ENCODE measurements at places on chromosomes 6 and 20.
A peak's percentile ranks its signal among the peaks of the same experiment; 100 is the strongest.

GRCh38 chr6:40931931-40932330 lies 107.1 kb downstream of the UNC5CL start:
- DNase-seq = no peak

DNA sequence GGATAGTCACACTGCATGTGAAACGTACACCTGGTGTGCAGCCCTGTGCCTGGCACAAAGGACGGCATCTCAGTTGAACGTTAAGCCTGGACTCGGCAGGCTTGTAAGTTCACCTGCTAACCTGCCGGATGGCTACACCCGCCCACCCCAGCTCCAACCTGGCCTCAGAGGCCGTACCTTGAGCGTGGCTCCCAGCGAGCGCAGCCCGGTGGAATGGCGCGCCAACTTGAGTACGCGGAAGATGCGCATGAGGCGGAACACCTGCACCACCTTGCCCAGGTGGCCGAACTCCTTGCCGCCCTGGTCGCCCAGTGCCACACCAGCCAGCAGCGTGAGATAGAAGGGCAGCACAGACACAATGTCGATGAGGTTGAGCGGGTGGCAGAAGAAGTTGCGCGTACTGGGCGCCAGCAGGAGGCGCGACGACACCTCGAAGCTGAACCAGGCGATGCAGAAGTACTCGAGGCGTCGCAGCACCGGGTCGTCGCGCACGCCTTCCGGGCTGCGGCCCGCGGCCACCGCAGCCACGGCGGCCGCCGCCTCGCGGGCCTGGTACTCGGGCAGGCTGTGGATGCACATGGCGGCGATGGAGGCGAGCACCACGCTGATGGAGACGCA lies 3.3 kb downstream of the KCNS1 start:
- peak; percentile 48 for DNase-seq

- no peak for DNase-seq
Observed at GRCh38 chr20:7411075-7411474, 529.2 kb downstream of the HAO1 start.

GRCh38 chr6:41818271-41819054 lies 31.0 kb downstream of the TOMM6 start:
- no peak for DNase-seq

GRCh38 chr6:150331344-150331743 lies 37.5 kb upstream of the IYD start:
- no peak for DNase-seq

DNA sequence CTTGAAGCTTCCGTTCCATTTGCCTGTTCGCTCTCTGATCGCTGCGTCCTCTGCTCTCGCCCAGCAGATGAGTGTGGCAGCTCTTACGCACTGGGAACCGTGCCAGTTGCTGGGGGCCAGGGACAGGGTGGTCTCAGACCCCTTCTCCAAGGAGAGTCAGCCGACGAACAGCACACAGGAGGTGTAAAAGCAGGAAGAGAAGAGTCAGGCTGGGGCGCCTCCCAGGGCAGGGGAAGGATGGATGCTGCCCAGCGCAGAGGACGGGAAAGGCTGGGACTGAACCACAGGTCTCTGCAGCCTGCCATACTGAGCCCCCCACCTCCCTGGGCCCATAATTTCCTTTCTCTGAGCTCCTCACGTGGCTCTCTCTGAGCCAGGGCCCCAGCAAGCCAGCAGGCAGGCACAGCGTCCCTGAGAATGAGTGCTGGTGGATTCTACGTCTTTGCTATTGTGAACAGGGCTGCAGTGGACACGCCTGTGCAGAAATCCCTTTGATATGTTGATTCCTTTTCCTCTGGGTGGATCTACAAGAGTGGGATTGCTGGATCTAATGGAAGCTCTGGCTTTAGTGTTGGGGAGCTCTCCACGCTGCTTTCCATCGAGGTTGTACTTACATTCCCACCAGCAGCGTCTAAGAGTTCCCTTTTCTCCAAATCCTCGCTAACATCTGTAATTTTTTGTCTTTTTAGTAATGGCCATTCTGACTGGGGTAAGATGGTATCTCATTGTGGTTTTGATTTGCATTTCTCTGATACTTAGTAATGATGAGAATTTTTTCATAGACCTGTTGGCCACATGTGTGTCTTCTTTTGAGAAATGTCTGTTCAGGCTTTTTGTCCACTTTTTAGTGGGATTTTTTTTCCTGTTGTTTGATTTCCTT lies 104.1 kb downstream of the PSMB1 start:
- no peak for DNase-seq

GRCh38 chr6:16739329-16739801 lies 21.9 kb downstream of the ATXN1 start:
- no peak for DNase-seq

DNA sequence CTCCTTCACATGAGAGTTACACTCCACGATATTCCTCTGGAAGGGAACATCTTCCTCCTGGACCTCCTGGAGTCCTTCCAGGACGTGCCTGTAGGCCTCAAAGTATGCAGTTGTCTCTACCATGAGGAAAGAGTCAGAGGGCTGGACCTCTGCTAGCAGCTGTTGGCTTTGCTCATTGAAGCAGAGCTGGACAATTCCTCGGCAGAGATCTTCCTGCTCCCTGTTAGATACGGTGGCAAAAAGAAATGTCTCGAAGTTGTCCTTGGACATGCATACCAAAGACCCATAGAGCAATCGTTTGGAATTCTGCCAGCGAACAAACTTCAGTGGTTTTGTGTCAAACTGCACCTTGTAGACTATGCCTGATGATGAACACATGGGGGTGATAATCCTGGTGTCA lies 7.7 kb downstream of the ZNFX1 start:
- no peak for DNase-seq

DNA sequence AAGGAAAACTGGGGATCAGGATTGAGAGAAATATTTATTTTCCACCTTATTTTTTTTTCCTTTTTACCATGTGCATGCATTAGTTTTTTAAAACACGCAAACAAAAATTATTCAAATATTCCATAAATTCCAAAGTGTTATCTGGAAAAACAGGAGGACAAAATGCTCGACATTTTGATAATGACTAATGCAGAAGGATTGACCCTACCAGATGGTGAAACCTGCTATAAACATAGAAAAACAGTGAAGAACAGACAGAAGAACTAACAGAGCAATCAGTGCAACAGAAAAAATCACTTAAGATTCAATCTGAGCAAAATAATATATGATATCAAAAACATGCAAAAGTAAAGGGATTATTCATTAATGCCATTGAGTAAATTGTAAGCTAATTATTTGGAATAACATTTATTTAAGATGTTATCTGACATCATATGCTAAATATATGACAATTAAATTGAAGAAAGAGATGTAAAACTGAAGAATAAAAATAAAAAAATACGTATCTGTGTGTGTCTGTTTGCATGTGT lies 218.4 kb downstream of the LMBRD1 start:
- no peak for DNase-seq
